ENCODE measurements at places on chromosomes 1 and 21.

- no peak for DNase-seq
These were observed 25.1 kb downstream of the GRHL3 start for GRCh38 chr1:24344090-24344742.

- DNase-seq, result no peak
These were observed 704 bp downstream of the WDR4 start for GRCh38 chr21:42878678-42878992.

DNA sequence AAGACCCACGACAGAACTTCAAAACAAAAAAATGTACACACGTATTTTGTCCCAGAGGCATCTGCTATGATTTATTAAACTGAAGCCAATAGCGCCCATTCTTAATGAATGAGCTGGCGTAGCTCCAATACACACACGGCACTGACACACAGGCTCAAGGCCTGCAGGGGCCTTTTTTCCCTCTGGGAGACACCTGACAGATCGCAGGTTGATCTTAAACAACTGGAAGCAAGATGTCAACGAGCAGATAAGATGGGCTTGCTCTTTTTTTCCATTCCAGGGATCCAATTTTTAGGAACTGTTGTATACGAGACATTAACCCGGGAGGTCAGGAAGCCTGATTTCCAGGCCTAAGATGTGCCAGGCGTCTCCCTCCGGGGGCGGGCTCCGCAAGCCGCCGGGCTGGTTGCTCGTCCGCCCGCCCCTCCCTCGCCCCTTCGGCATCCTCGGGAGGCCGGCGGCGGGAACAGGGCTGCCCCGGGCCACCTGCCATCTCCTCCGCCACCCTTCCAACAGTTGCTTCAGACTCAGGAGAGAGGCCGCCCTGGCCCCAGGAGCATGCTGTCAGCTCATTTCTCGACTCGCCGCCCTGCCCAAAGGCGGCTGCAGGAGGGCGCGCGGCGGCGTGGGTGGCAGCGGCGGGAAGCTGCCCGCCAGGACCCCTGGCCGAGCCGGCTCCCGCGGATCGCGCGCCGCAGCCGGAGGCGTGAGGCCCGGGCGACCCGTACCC, 735 bp downstream of the TTC13 start:
- DNase-seq, result no peak

- DNase-seq, result no peak
These were observed 35.6 kb downstream of the NTPCR start for GRCh38 chr1:232985882-232986526.
